ENCODE measurements at places on chromosomes 5 and 9.

DNA sequence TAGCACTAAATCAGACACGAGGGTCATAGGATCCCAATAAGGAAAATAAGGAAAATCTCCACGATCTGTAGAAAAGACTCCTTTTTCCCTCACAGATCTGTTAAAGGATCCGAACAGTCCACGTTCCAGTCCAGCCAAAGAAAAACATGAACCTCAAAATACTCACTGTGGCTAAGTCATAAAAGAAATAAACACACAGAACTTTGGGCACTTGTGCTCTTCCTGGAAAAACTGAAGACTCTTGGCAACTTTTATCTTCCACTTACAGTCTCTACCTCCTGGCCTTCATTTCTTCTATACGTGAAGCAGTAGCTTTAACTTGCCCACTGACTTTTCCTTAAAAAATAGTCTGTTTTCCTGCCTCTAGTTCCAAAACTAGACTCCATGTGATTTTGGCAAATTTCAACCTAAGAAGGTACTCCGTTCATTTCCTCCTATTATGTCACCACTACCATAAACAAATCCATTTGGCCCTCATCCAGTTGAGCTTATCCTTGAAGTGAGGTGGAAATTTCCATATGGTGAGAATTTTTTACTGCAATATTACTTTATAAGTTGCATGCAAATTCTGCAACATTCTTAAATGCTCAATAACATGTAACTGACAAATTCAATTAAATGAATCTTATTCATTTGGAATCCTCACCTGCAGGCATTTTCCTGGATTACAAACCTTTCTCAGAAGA lies 5.3 kb upstream of the LHFPL2 start:
- DNase-seq: no peak

GRCh38 chr9:16664211-16664610 lies 206.3 kb downstream of the BNC2 start:
- no peak for DNase-seq

- peak; percentile 90 for DNase-seq
Observed at GRCh38 chr5:64768358-64769312, at the start of the genes CWC27 and SREK1IP1. Gene CWC27 (plus strand): TSS chr5:64768930. CDS start chr5:64769147, 217 bp downstream. Gene SREK1IP1 (minus strand): TSS chr5:64768691. CDS start chr5:64768517, 174 bp downstream.

DNA sequence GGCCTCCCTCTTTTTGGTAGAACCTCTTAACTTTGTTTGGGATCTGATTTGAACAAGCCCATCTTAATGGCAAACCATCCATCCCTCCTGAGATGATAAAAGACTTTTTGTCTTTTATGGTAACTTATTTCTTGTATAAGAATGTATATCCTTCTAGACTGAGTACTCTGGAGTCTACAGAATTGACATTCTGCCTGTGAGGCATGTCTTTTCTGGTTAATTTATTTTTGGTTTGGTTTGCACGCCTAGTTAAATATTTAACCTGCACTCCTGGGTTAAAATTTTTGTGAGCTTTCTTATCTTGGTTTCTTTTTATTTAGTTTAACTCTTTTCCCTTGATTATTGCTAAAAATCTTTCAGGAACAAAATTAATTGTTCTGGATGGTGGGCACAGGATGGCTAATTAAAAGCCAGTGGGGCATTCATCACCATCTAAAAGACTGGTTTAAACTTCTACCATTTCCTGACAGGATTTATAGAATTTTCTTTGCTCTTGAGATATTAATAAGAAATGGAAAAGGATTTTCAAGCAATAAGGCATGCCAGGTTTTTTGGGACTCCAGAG lies 50.3 kb downstream of the PHAX start:
- DNase-seq: no peak

DNA sequence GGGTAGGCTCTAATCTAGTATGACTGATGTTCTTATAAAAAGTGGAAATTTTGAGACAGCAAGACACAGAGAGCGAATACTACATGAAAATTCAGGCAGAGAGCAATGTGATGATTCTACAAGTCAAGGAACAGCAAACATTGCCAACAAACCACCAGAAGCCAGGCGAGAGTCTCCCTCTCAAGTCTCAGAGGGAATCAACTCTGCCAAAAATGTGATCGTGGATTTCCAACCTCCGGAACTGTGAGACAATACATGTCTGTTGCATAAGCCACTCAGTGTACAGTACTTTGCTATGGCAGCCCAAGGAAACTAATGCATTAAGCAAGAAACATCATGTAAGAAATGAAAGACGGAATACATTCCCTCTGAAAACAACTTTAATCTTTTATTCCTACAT lies 52.1 kb upstream of the CCNG1 start:
- DNase-seq: peak; percentile 64

DNA sequence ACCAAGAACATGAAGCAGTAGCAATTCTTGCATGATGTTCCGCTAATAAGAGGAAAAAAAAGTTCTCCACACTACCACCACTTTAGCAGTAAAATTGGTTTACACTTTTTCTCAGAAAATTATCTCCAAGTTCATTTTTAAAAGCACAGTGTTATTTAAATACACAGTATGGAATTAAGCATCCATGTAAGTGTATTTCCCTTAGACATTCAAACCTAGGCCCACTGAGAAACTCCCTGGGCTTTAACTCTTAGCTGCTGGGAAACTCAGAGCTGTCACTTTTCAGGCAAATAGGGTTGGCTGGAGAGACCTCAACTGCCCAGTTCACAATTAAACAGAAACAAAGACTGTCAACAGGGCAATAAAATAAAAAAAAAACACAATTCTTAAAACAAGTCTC lies 2.7 kb downstream of the GNAQ start:
- no peak for DNase-seq

DNA sequence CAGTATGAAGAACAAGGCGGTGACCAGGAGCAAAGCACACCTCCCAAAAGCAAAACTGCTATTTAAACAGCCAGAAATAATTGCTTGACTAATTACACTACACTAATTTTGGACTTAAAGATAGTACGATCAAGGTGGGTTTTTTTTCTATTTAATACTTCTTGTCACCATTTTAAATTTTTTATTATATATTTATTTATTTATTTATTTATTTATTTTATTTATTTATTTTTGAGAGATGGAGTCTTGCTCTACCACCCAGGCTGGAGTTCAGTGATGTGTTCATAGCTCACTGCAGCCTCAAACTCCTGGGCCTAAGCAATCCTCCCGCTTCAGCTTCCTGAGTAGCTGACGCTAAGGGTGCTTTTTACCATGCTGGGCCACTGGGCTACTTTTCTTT lies 146.2 kb upstream of the IRX1 start:
- no peak for DNase-seq

DNA sequence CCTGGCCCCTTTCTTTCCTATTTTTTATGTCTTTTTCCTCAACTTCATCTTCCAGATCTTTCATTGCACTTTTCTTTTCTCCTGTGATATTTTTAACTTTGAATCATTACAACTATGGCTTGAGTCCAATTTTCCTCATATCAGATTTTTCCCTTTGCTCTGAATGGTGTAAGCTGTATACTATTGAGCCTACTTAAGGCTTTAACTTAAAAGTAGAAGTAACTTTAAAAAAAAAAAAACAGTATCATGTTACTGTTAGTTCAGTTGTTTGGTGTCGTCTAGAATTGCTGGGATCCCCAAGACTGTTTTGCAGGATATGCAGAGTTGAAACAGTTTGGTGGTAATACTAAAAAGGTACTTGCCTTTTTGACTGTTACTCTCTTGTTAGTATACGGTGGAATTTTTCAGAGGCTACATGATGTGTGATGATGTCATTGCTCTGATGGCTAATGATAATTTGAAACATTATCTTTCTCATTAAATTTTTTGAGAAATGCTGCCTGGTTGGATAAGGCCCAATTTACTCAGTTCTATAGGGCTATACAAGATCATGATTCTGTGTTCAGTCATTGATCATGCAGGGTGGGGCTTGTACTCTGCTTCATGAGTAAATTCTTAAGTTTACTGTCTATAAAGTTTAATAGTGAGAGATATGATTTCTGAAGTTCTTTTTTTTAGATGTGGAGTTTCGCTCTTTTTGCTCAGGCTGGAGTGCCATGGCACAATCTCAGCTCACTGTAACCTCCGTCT lies 8.8 kb downstream of the NAA35 start:
- no peak for DNase-seq

DNA sequence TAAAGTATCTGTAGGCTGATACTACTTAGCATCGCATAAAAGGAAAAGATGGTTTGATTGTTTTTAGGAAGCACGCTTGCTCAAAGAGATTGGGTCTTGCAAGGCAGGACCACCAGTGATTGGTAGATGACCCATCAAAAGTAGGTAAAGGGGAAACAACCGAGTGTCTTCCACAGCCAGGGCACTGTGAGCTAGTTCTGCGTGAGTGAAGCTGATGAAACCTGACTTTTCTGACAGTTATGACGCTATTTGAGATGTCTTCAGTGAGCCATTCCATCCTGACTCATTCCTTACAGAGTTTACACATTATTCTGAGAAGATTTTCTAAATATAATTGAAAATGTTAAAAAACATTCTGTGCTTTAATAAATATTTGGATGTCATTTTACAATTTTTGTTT lies 49.7 kb downstream of the BASP1 start:
- no peak for DNase-seq

GRCh38 chr9:34417734-34418133 lies 40.6 kb downstream of the FAM219A start:
- DNase-seq: no peak

GRCh38 chr5:10712574-10713366 lies 48.3 kb downstream of the DAP start:
- DNase-seq: no peak
